NCI-H2107 (cell line): ENCODE measurements at places on chromosomes 7 and 10.
A peak's percentile ranks its signal among the peaks of the same experiment; 100 is the strongest.

GRCh38 chr7:86947929-86948328 is 111.5 kb downstream of the ELAPOR2 start:
- DNase-seq, result no peak

DNA sequence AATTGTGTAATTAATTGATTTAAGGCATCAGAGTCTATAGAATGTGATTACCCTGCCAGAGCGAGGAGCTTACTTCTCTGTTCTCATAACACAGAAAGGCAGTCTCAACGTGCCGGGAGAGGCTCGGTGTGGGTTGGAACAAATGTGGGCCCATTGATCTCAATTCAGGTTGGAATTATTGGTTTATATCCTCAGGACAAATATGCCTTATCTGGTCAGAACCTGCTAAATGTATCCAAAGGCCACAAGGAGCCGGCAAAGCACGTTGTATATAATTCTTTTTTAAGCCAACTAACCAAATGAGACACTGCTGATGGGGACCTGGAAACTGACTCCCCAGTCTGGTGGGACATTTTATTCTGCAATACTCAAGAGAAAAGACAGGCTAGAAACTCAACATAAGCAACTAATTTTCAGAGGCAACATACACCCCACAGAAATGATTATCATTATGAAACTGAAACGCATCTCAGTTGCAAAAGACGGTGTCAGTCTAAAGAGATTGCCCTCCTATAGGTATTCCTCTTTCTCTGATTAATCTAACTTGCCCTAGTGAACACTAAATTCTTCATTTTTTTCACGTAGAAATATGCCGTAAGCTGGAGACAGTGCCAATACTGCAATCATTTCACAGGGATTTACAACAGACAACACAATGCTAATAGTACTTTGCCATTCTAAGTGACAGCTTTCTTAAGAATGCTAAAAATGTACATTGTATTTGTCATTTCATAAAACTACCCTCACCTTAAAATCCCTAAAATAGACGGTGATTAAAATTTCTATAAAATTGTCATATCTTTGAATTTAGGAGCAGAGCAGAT is 9.4 kb downstream of the EBF3 start:
- no peak for DNase-seq

GRCh38 chr10:45058580-45058979 is 57.9 kb downstream of the ZNF22 start:
- no peak for DNase-seq

DNA sequence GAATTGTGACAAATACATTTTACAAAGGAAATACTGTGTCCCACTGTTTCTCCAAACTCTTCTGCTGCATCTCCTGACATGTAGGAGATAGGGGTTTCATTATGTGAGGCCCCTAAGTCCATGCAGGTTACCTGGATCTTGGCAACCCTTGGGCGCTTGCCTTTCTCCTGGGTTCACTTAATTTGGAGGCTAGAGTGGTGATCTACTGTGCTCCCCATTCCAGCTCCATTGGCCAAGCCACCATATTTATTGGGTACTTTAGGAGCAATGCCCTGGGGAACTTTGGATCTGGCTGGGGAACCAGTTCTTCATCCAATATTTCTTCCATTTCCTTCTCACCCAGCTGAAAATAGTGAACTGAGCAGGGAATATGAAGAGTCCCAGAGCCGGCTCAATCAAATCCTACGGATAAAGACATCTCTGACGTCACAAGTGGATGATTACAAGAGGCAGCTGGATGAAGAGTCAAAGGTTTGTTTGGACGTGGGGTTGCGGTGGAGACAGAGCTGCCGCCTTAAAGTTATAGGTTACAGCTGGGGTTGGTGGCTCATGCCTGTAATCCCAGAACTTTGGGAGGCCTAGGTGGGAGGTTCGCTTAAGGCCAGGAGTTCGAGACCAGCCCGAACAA is 18.5 kb downstream of the MYH16 start:
- DNase-seq, result no peak

DNA sequence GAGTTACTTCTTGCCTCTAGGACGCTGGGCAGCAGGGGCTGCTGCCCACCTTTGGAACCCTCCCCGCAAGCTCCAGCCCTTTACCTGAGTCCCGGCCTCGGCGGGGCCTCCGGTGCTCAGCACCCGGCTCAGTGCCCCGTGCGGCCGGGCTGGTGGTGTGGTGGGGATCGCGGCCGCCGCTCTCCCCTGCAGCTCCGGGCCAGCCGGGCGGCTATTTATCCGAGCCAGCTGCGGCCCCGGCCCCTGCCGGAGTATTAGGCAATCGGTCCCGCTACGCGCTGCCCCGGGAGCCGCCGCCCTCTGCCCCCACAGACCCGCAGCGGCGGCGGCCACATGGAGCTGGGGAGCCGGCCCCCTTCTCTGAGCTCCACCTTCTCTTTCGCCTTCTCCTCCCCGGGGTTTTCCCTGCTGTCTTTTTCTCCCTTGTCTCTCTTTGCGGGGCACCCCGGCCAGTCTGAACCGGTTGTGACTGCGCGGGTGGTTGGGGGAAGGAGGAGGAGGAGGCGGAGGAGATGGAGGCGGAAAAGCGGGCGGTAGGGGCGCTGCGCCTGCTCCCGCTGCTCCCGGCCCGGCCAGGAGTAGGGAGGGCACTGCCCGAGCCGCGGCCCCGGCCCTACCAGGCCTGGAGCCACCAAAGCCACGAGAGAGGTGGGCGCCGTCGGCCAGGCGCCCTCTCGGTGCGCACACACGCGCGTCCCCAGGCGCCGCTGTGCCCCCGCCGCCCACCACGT is at the start of gene SLC16A9:
SLC16A9 (minus strand) TSS at position 456 of the 731 bp plus-strand sequence. CDS start 25,559 bp downstream, outside the sequence.
- DNase-seq, result no peak

DNA sequence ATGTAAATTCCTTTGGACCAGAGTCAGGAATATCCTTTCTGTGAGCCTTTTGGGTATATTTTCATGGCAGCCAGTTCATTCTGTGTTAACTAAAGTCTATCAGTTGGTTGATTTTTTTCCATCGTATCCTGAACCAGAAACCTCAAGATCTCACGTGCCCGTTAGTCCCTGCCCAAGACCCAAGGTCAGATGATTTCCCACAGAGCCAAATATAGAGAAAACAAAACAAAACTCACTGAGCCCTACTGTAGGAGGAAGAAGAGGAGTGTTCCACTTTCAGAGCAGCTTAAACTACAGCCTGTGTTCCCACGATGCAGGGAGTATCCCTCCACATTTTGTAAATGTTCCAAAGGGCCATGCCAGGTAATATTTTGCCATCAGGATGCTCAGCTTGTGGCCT is 96.0 kb upstream of the ADO start:
- DNase-seq, result no peak

GRCh38 chr10:12656518-12657142 is 307.3 kb downstream of the CAMK1D start:
- no peak for DNase-seq

DNA sequence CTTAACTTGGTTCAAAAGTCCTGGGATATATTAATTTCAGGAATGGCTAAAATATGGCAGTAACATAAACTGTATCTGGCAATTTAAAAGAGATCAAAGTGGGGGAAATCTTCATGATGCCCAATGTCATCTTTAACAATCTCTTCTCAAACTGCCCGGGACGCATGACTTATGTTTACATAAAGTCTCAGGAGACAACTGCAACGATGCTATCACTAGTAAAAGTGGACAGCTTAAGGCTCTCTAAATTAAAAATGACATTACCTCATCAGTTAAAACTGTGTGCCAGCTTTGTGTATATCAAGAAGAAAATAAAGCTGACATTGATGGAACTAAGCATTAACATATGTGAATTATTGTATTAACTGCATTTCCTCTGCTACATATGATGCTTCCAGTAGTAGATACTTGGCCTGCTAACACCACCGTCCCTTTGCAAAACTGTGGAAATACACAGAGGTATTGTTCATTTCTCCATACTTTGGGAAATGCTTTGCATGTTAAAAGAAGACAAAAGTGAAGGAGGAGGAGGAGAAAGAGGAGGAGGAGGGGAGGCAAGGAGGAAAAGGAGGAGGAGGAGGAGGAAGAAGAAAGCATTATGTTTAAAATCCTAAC is 62.4 kb downstream of the NRP1 start:
- no peak for DNase-seq

- no peak for DNase-seq
Measured at GRCh38 chr10:33376476-33376875, 42.0 kb upstream of the NRP1 start.

DNA sequence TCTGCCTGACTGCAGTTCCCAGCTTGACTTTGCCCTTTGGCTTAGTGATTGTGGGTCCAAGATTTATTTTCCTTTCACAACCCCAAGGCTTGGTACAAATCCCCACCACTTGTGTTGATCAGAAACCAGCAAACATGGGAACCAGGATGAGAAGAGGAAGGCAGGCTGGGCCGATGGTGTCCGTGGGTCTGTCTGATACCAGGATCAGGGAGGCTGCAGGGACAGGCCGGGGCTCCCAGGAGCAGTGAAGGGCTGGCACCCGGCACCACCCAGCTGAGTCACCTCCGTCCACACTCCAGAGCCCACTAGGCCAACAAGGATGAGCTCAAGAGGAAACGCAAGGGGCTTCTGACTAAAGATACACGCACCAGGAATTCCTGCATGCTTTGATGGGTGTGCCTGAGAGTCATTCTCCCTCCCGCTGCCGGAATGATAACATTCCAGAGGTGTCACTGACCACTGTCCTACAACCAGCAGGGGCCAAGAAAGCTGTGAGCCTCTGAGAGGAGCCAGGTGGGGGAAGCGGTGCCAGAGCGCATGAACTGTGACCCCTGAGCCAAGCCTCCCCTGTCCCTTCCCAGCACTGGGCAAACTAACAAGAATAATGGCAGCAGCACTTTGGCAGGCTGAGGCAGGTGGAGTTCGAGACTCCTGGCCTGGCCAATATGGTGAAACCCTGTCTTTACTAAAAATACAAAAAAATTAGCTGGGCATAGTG is 29.2 kb upstream of the PROSER2 start:
- no peak for DNase-seq

DNA sequence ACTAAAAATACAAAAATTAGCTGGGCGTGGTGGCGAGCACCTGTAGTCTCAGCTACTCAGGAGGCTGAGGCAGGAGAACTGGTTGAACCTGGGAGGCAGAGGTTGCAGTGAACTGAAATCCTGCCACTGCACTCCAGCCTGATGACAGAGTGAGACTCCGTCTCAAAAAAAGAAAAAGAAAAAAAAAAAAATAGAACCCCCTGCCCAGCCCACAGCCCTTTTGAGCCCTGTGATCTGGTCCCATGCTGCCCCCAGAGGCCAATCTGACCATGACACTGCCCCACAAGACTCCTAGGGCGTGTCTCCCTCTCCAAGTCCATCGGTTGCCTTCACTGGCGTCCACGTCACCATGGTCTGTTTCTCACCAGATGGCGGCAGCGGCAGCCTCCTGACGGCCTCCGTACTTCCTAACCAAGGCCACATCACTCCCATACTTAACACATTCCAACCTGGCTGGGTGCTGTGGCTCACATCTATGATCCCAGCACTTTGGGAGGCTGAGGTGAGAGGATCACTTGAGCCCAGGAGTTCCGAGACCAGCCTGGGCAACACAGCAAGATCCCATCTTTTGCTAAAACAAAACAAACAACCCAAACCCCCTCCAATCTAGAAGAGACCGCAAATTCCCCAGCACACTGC is 18.0 kb downstream of the STX1A start:
- DNase-seq, result no peak

DNA sequence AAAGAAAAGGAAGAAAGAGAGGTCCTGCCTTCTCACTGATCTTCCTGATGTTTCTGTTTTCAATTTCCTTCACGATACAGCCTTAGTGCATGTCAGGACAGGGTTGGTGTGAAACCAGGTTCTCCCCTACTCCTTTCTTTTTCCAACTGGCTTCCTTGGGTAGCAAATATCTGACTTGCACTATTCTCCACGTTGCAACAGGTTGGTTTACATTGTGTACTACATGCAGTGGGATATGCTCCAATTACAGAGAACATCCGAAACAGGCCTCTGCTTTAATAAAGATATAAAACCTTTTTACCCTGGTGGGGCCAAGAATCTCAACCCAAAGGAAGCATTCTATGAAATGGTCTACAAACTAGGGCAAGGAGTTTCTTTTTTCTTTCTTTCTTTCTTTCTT is 16.9 kb upstream of the CREB5 start:
- no peak for DNase-seq

DNA sequence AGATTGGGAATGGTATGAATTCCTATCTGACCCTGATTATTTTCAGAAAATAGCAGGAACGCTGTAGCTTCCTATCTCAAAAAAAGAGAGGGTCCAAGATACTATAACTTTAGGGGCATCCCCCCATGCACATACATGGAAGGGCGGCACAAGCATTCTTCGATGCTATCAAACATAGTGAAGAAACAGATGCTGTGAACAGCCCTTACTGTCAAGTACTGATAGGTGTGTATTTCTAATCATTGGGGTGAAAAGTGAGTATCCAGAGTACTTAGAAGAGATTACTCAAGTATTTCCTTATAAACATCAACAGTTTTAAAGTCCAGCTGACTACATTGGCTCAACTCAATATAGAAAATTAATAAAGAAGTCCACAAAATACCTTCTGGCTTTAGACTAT is 17.0 kb upstream of the NUP42 start:
- no peak for DNase-seq

DNA sequence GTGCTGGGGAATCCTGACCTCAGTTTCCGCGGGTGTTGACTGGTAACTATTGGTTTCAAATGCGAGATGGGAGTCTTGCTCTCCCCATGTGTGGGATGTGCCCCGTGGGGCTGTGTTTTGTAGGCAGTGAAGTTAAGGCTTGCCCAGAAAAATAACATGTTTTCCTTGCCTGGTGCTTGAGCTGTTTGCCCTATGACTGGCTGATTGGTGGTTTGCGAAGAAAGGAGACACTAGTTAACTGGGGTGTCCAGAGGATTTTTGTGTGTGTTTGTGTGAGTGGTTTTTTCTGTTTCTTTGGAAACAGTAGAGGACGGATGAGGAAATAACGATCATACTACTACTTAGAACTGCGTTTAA is 61.9 kb downstream of the CREB5 start:
- DNase-seq, result no peak

- DNase-seq, result peak; percentile 69
Measured at GRCh38 chr7:94289071-94289470, 105.6 kb upstream of the COL1A2 start.

DNA sequence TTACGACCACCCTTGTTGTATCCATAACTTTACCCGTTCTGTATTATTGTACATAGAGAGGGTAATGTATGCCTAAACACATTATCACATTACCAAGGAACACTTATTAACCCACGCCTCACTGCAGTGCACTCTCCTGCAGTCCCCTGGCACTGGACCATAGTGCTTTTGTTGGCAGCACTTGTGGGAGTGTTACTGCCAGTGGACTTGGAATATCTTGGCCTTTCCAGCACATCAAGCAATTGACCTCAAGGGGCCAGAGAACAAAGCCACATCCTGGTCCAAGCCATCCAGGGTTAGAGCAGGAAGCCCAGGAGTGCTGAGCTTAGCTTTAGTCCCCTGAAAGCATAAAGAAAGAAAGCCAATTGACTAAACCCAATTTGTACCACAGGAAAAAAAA is 304.2 kb downstream of the PCDH15 start:
- no peak for DNase-seq

GRCh38 chr10:18822156-18822555 is 162.9 kb downstream of the ARL5B start:
- no peak for DNase-seq

DNA sequence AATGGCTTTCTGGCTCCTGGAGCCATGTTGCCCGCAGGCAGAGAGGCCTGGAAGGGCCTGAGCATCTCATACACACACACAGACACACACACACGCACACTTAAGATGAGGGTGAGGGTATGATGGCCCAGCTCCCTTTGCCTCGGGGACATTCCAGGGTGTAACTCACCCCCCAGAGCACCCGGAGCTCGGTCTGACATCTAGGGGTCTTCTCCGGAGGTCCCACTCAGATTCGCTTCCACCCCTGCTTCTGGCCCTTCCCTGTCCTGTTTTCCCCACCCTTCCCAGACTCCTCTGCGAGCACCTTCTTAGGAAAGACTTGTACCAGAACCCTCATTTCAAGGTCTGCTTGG is 304.4 kb downstream of the GRID1 start:
- no peak for DNase-seq
